ENCODE measurements at places on chromosomes 1 and 21.

DNA sequence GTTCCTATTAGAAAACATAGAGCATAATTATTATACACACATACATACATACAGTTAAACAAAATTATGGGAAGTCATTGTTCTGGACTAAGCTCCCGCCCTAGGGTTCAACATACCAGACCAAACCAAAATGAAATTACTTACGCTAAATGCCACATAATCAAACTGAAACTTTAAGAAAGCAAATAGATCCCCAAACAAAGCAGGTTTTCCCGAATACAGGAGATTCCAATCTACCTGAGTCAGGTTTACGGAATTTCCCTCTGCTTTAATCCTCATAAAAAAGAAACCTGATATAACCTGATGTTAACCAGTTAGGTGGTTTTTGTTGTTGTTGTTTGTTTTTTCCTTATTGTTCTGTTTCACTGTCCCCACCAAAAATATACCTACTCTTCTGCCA is 1886.9 kb downstream of the NCAM2 start:
- no peak for DNase-seq

DNA sequence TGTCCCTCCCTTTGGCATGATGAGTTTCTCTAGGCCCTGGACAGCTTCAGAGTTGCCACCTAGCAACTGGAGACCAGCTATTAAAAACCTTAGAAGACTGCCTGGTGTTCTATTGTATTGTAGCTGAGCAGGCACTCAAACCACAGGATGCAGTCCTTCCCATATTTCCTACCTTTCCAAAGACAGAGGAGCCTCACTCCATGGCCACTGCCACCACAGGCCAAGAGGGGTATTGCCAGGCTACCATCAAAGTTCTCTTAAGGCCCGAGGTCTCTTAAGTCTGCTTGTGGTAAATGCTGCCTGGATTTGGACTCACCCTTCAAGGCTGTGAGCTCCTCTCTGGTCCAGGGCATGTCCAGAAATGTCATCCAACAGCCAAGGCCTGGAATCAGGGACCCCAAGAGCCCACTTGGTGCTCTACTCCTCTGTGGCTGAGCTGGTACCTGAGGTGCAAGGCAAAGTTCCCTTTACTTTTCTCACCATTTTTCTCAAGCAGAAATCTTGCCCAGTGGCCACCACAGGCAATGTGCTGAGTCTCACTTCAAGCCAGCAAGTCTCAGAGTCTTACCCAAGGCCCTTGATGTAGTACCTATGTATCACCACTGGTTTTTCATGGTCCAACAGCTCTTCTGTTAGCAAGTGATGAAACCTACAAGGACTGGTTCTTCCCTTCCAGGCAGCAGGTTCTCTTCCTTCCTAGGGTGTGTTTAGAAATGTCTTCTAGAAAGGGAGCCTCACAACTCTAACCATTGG is 269.4 kb downstream of the AMY1C start:
- no peak for DNase-seq

GRCh38 chr1:216881695-216882094 is 158.5 kb upstream of the ESRRG start:
- DNase-seq = no peak

- DNase-seq = no peak
Observed at GRCh38 chr1:19086176-19086875, 123.7 kb downstream of the UBR4 start.

DNA sequence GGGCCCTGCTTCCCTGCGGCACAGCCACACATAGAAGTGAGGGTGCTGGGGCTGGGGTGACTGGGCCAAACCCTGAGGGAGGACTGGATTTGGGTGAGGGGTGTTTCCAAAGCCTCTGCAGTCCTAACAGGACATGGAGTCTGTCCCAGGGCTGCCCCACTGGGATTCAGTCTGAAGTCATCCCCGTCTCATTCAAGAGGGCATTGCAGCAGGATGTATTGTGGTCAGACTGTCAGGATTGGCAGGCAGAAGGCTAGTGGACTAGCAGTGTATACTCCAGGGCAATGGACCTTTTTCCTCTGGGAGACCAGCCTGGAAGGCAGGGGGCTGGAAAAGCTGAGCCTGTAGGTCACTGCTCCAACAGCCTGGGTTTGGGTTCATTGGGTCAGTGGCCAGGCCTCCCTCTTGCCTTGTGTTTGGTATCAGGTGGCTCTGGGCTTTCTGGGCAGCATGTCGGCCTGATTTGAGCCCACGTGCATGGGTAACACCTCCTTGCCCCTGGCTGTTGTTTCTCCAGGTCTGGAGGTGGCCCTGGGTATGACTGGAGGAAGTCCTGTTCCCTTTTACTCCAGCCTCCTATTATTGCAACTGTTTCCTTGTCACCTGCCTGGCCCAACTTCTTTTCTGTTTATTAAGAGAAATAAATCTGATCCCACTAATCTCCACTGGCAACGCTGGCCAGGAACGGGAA is 41.0 kb upstream of the SYNC start:
- DNase-seq = no peak

GRCh38 chr1:44628962-44629756 is 45.1 kb downstream of the TMEM53 start:
- DNase-seq = no peak

DNA sequence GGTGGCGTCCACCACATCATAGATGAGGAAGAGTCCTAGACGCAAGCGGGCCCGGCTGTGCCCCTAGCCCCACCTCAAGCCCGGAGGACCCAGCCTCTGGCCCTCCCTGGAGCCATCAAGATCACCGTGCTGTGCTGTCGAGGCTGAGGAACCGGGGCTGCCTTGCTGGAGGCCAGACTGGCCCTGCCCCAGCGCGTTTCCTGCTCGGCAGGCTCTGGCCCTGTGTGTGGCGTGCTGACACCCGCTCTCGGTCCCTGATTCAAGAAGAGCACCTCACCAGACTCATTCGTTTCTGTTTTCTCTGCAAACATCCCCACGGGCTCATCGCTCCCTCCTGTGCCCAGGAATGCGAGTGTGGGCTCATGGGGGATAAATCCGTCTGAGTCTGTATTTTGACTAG is 51.1 kb downstream of the GLIS1 start:
- no peak for DNase-seq
